GDM1 (cell line): ENCODE measurements at places on chromosomes 12 and 14.

DNA sequence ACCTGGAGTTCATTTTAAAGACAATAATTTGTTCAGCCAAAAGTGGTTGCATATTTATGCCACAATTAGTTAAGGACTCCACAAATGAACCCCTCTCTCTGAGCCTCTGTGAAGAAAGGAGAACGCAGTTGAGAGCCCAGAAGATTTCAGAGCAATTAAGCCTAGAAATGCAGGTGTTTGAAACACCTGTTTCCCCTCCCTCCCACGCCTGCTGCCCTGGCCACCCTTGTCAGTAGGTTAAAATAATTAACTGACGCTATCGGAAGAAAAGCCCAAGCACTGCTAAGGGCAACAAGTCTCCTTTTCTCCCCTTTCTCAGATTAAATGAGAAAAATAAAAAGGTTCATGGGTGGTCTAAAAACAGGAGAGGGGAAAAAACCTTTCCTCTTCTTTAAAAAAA lies 99.2 kb downstream of the PPM1A start:
- DNase-seq = no peak

GRCh38 chr12:104953323-104953722 lies 4.8 kb downstream of the SLC41A2 start:
- DNase-seq = no peak

GRCh38 chr12:80353254-80353653 lies 90.8 kb upstream of the PTPRQ start:
- DNase-seq = no peak

DNA sequence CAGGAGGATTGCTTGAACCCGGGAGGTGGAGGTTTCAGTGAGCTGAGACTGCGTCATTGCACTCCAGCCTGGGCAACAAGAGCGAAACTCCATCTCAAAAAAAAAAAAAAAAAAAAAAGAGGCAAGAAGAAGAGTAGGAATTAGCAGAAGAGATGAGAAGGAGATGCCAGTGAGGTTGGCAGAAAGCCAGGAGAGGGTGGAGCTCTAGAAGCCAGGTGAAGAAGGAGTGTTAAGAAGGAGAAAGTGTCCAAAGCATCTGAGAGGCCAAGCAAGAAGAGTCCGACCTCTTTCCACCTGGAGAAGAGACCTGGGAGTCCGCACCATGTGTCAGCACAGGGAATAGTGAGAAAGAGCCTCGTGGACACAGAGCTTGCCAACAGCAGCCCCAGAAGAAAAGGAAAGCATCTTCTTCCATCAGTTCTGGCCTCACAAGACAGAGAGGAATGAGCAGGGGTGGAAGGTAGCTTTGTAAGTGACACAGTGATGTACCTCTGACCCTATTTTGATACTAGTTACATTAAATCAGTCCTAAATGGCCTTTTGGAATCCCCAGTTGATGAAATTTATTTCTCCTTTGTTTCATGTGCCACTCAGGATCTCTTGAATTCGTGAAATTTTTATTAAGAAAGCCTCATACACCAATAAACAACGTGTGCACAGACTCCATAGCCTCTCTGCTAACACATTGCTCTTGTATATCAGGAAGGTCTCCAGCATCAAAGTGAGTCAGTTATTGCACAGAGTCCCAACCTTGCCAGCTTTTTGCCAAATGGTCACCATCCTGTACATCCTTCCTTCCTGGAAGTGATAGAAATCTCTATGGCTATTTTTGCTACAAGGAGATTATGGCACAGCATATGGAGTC lies 70.6 kb downstream of the SAMD4A start:
- DNase-seq = no peak

DNA sequence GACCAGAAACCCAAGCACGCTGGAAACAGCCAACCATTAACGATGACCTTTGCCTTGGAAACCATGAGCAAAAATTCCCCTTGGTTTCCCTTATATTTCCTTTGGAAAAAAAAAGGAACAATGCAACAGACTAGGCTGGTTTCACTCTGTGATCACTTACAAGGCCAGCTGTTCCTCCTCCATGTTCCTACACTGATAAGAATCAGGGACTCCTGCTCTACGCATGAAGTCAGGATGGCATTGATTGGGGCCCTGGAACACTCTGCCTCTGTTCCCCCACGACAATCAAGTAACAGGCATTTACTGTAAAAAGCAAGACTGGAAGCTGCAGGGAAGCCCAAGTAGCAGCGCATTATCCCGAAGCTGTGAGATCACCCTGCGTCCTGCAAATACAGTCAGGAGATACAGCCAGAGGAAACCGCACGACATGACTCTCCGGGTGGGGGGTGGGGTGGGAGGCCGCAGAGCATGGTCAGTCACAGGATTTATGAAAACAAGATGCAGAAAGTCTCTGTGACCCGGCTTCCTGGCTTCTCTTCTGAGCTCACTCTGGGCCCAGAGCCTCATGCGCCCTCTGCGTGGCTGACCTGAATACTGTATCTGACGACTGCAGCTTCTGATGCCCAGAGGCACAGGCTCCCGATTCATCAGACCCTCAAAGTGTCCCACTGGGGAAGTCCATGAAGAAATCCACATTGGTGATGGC lies 31.1 kb downstream of the SSH1 start:
- no peak for DNase-seq

- DNase-seq = no peak
Observed at GRCh38 chr12:108133482-108133881, 4.4 kb downstream of the WSCD2 start.

DNA sequence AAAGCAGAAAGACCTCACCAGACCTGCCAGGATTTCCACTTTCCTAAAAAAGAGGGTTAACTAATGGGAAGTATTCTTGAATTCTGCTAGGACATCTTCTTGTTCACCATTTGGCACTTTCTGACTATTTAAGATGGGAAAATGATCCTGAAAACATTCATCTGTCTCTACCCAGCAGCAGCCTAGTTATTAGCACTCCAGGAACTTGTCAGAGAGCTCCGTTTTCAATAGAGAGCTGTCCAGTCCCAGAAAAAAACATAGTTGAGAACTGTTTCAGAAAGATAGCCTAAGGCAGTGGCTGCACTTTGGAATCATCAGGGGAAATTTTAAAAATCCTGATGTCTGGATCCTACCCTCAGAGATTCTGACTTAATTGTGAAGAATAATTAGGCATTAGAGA lies 22.1 kb upstream of the CEP83 start:
- DNase-seq = no peak

- no peak for DNase-seq
Observed at GRCh38 chr12:71683633-71684032, 2.2 kb upstream of the TMEM19 start.

- no peak for DNase-seq
Observed at GRCh38 chr12:78293059-78293686, 462.5 kb downstream of the NAV3 start.

GRCh38 chr12:6925540-6926279 lies 2.0 kb upstream of the ATN1 start:
- no peak for DNase-seq

- DNase-seq = no peak
Observed at GRCh38 chr14:30525833-30526232, 33.1 kb upstream of the G2E3 start.

- no peak for DNase-seq
Observed at GRCh38 chr12:68279227-68280054, 26.0 kb upstream of the IL22 start.

DNA sequence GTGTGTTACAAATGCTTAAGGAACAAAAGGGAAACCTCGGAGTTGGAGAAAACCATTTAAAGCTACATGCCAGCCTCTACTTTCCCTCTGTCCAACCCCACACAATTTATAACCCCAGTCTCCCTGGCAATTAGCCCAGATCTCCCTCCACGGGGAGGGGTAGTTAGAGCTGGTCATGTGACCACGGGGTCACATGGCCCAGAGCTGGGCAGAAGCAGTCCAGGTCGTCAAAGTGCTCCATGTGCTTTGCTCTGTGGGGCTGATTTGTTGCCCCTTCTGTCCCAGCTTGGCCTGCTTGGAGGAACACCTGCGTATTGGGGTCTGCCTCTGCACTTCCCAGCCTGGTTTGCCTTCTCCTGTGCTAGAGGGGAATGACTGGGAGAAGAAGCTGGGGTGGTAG lies 219.1 kb downstream of the RBM19 start:
- no peak for DNase-seq

DNA sequence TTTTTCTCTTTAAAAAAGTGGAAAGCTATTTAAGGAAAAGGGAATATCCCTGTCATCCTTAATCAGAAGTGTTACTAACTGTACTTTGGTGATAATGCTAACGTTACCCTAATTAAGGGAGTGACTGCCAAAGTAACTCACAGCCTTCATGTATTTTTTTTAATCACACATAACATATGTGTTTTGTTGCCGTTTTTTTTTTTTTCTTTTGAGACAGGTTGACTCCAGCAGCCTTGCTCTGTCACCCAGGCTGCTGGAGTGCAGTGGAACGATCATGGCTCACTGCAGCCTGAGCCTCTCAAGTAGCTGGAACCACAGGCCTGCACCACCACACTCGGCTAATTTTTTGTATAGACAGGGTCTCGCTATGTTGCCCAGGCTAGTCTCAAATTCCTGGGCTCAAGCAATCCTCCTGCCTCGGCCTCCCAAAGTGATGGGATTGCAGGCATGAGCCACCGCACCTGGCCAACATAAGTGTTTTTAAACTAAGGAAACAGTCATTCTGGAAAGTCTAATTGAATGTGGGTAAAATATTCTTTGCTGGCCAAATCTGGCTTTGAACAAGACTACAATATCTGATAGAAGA lies 56.5 kb downstream of the HECTD4 start:
- DNase-seq = no peak

- no peak for DNase-seq
Observed at GRCh38 chr12:69274861-69275260, 35.5 kb downstream of the CPSF6 start.

GRCh38 chr12:127150028-127150427 lies 1116.9 kb upstream of the TMEM132C start:
- DNase-seq = no peak

DNA sequence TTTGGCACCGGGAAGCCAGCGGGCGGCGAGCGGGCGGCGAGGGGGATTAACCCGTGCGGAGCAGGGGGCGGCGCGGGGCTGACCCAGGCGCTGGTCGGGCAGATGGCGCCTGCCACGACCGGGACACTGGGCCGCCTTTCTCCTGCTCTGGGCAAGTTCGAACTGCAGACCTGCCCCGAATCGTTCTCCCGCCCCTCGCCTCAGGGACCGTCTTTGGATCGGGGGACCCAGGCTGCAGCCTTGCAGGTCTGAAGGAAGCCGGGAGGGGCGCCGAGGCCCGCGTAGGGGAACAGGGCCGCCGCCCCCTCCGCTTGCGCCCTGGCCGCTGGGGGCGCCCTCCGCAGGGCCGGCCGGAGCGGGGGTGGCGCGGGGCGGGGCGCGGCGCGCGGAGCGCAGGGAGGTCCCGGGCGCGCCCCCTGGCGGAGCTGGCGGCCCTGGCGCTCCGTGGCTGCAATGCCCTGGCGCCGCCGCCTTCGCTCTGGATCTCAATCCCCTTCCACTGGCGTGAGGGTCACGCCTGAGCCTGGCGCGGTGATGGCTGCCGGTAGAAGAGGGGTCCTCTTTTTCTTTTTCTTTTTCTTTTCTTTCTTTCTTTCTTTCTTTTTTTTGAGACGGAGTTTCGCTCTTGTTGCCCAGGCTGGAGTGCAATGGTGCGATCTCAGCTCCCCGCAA lies 449 bp upstream of the LTBP2 start:
- peak; percentile 78 for DNase-seq

DNA sequence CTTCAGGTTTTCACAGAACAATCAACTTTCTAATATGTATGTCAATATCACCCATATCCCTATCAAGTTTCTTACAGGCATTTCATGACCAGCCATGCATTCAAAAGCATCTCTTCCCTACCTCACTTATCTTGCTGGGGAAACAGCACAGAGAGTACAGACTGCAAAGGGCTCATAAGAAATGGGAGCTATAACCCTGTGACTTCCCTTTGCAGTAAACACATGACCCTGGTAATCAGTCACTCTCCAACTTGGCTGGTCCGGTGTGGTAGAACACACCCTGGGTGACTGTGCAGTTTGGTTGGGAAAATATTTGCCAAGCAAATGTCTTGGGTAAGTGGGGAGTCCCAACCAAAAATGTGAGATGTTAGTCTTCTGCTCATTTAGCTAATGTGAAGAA lies 49.4 kb upstream of the TMCC3 start:
- no peak for DNase-seq

- DNase-seq = no peak
Observed at GRCh38 chr14:103315941-103316340, 18.1 kb upstream of the EIF5 start.

GRCh38 chr14:82689948-82690347 lies 1156.3 kb upstream of the SEL1L start:
- DNase-seq = no peak

DNA sequence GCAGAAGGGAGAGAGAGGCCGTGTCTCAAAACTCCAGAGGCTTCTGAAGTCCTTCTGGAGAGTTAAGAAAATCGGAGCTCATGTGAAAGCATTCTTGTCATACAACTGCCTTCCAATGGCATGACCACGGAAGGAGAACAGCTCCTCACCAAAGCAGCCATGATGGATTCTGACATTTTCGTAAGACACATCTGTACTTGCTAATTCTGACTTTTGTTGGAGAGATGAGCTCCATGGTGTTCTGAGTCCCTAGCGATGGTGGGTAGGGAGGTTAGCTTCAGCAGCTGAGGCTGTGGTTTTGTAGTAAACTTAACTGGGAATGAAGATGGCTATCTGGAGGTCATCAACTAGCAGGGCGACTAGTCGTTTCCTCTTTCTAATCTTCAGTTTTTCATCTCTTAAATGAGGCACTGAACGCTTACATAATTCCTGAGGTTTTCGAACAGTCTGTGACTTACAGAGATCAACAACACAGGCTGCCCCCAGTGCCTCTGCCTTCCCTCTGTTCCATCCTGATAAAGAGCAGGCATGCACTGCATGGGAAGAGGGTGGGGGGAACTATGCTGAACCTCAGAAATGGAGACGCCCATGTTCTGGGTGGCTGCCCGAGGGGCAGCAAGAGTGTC lies 28.6 kb upstream of the DICER1 start:
- no peak for DNase-seq

GRCh38 chr12:1797991-1798640 lies 22.2 kb upstream of the LRTM2 start:
- DNase-seq = no peak
